ENCODE measurements at places on chromosomes 2 and 18.
A peak's percentile ranks its signal among the peaks of the same experiment; 100 is the strongest.

- H3K4me1 ChIP-seq = no peaks in the 10 kb centered on the region
- no peaks in the 10 kb centered on the region for H3K27me3 ChIP-seq
- H3K4me3 ChIP-seq = no peak overlapping the region
- no peaks in the 10 kb centered on the region for H3K36me3 ChIP-seq
- no peak for DNase-seq
These were observed 36.2 kb downstream of the LCT start for GRCh38 chr2:135800513-135801460.

GRCh38 chr18:66833646-66834045 is 229.8 kb upstream of the CDH19 start:
- H3K27me3 ChIP-seq = no peaks in the 10 kb centered on the region
- H3K4me1 ChIP-seq = peaks cover 27% of the 10 kb centered on the region
- peak overlapping the region; percentile 87 for H3K27ac ChIP-seq
- no peak overlapping the region for H3K4me3 ChIP-seq
- peak; percentile 63 for DNase-seq

GRCh38 chr2:241968417-241968816 is 98.9 kb downstream of the RTP5 start:
- no peak for DNase-seq
- no peak overlapping the region for H3K27ac ChIP-seq
- H3K4me3 ChIP-seq = no peak overlapping the region
- H3K27me3 ChIP-seq = no peaks in the 10 kb centered on the region
- peaks cover 26% of the 10 kb centered on the region for H3K4me1 ChIP-seq

DNA sequence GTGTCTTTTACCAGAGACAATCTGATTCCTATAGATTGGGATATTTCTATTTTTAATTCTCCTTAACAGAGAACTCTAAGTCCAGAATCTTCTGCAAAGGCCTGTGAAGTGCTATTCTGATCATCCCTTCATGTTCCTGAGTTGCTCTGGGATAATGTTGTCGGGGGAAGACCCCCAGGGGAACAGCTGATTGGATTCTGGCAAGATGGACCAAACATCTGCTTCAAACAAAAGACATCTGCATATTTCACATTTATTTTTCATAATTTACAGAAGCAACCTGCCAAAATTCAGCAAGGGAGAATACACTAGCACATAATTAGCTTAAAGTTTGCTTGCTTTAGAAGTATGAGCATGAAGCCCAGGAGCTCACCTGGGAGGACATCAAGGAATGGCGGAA is 116.0 kb upstream of the ETAA1 start:
- no peak overlapping the region for H3K27ac ChIP-seq
- no peak overlapping the region for H3K4me3 ChIP-seq
- DNase-seq = no peak
- no peaks in the 10 kb centered on the region for H3K4me1 ChIP-seq
- no peaks in the 10 kb centered on the region for H3K36me3 ChIP-seq
- peaks cover 7% of the 10 kb centered on the region for H3K27me3 ChIP-seq

DNA sequence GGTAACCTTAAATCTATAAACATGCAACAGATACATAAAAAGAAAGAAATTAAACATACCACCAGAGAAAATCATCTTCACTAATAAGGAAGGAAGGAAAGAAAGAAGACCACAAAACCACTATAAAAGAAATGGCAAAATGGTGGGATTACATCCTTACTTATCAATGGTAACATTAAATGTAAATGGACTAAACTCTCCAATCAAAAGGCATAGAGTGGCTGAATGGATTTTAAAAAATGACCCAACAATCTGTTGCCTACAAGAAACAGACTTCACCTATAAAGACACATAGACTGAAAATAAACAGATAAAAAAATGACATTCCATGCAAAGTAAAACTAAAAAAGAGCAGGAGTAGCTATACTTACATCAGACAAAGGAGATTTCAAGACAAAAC is 195.4 kb downstream of the GALNT13 start:
- H3K27me3 ChIP-seq = no peaks in the 10 kb centered on the region
- DNase-seq = no peak
- H3K36me3 ChIP-seq = no peaks in the 10 kb centered on the region
- no peak overlapping the region for H3K27ac ChIP-seq
- H3K4me1 ChIP-seq = no peaks in the 10 kb centered on the region

DNA sequence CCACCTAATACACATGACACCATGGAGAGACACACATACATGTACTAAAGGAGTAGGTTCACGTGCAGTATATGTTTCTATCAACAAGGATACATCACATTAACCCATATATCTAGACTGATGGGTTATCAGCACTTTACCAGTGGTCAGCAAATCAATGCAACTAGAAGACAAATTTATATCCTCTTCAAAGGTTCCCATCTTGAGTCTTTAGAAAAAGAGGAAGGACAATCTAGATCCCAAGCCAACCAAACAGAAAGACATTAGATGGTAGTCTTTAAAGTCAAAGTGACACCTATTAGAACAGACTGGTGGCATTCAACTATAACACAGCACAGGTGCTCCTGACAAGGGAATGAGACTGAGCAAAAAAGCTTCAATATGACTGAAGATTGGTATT is 13.8 kb upstream of the SERTAD2 start:
- H3K4me3 ChIP-seq = no peak overlapping the region
- peaks cover 35% of the 10 kb centered on the region for H3K4me1 ChIP-seq
- H3K36me3 ChIP-seq = no peaks in the 10 kb centered on the region
- no peak overlapping the region for H3K27ac ChIP-seq

DNA sequence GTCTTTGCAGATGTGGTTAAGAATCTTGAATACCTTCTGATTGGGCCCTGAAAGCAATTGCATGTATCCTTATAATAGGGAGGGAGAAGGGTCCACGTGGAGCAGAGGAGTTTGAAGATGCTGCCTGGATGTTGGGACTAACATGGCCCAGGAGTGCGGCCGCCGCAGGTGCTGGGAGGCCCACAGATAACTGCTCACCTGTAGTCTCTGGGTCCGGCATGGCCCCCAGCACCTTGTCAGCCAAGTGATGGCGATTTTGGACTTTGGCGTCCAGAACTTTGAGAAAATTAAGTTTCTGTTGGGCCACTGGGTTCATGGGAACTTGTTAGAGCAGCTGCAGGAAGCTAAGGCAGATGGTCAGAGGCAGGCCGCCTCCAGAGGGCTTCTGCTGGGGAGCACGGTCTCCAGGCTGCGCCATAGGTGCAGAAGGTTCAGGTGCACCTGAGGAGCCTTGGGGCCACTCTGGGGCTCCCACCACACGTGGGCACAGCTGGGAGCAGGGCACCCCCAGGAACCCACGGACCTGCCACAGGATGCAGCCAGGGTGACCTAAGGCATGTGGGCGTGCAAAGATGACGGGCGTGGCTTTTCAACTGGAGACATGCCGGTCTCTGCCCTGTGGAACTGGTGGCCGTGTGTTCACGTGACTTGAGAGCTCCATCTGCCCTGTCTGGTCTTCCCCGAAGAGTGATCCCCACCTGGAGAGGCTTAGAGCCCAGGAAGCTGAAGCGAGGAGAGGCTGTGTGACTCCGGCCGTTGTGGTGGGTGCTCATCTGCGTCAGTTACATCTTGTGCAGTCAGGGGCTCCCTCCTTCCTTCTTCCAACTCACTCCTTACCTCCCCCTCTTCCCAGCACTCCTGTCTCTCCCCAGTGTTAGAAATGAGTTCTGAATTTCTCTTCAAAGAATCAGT is 277.3 kb downstream of the AGAP1 start:
- H3K4me1 ChIP-seq = peaks cover 3% of the 10 kb centered on the region
- H3K36me3 ChIP-seq = no peaks in the 10 kb centered on the region

- peak overlapping the region; percentile 86 for H3K27ac ChIP-seq
- H3K36me3 ChIP-seq = peaks cover 4% of the 10 kb centered on the region
- H3K4me3 ChIP-seq = peak overlapping the region; percentile 92
These were observed 774 bp downstream of the IER3IP1 start for GRCh38 chr18:47175283-47175897.

DNA sequence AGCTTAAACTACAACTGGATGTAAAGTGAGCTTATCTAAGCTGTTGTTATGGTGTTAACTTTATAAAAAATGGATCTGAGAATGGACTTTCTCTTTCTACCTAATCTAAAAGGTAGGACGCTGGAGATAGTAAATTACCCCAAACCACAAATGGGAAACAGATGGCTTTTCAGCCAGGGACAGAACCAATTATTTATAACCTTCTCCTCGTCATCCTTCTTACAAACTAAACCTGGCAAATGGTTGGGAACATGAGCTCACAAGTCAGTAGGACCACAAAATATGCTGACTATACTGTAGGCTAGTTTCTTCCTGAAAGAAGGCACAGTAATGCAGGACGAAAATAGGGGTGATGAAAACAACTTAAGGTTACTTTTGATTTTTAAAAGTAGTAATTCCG is 32.7 kb upstream of the ZDBF2 start:
- no peak for DNase-seq
- no peaks in the 10 kb centered on the region for H3K4me1 ChIP-seq
- H3K27me3 ChIP-seq = no peaks in the 10 kb centered on the region
- H3K27ac ChIP-seq = no peak overlapping the region

DNA sequence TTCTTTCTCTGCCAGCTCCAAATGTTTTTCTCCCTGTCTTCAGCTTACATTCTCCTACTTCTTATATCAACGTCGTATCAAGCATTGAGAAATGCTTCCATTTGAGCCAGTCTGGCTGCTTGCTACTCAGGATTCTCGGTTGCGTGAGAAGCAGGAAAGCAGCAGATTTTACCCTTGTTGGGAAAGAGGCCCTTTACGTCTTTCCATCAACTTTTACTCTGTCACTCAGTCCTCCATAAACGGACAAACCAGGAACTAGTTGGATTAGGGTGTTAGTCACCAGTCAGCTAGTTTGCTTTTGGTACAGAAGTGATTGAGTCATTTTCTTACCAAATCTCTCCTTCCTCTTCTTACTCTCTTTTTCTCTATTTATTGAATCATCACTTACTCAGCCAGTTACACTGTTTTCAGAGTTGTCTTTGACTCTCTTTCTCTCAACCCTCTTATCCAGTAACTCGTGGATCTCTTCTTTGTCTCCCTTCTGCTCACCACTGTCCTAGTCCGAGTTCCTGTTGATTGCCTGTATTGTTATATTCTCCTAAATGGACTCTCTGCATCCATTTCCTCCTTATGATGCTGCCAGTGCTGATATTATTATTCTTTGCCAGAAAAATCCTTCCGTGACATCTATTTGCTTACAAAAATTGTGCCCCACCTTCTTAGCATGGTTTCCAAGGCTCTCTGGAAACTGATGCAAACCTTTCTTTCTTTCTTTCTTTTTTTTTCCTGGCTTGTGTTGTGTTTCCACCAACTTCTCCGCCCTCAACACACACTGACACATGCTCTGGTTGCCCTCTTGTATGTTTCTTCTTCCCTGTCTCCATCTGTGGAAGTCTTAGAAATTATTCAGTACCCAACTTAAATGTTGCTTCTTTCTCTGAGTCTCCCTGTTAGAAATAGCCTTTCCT is 61.5 kb downstream of the VRK2 start:
- no peaks in the 10 kb centered on the region for H3K4me1 ChIP-seq
- no peaks in the 10 kb centered on the region for H3K27me3 ChIP-seq
- H3K27ac ChIP-seq = no peak overlapping the region

DNA sequence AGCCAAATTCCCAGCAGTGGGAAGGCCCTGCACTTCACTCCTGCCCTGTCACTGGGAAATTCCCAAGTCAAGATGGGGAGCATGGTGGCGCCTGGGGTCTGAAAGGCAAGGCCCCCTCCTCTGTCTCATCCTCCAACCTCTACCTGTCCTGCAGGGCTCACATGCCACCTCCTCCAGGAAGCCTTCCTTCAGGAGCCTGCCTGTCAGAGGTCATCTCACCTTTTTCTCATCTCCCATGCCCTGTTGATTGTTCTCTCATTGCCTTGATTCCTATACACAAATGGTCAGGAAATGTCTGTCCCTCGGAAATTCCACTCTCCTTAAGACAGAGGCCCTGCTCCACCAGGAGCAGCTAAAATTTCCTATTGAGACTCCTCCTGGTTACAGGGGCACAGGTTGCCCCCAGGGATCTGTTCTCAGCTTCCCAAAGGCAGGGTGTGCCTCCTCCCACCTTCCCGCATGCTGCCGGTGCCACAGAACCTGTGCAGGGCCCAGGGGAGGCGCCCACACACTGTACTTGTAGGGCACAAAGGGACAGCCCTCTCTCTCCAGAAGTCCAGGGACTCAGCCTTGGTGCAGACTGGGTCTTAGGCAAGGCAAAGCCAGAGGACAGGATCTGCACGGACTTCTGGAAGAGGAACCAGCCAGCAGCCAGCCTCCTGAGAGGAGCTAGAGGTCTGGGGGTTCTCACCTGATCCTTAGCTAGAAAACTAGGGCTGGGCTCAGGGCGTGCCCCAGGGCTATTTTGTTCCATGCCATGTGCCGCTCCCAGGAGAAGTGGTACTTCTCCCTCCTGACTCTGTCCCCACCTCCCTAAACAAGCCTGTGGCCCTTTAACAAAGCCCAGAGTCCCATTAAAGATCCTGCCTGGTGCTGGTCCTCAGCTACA is 12.9 kb downstream of the HES6 start:
- no peaks in the 10 kb centered on the region for H3K36me3 ChIP-seq

All from SJCRH30 (cell line).